Activated naive CD4-positive, alpha-beta T cell treated with anti-CD3 and anti-CD28 coated beads, Interleukin-2, amount 50 U/mL, for 16 hours (primary cell): ENCODE measurements at places on chromosomes 2 and 18.

DNA sequence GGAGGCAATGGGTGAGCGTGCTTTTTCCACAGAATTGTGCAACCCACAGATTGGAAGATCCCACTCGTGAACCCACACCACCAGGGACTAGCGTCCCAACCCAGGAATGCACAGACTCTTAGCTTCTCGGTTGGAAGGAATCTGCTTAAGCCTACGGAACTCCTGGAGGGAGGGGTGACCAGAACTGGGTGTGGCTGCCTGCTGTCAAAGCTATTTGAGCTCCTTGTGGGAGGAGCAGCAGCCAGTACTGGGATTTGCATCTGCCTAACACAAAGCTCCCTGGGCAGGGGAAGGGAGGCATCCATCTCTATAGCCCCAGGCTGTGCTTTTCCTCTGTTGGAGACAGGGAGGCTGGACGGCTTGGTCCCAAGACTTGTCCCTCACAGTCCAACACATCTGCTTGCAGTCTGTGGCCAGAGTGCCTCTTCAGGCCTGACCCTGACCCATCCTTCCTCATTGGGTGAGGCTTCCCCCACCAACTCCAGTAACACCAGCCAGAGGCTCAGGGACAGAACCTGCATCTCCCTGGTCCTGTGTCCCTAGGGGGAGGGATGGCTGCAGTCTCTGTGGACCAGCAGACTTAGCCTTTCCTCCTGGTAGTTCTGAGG lies 27.9 kb downstream of the HNMT start:
- DNase-seq, result no peak

DNA sequence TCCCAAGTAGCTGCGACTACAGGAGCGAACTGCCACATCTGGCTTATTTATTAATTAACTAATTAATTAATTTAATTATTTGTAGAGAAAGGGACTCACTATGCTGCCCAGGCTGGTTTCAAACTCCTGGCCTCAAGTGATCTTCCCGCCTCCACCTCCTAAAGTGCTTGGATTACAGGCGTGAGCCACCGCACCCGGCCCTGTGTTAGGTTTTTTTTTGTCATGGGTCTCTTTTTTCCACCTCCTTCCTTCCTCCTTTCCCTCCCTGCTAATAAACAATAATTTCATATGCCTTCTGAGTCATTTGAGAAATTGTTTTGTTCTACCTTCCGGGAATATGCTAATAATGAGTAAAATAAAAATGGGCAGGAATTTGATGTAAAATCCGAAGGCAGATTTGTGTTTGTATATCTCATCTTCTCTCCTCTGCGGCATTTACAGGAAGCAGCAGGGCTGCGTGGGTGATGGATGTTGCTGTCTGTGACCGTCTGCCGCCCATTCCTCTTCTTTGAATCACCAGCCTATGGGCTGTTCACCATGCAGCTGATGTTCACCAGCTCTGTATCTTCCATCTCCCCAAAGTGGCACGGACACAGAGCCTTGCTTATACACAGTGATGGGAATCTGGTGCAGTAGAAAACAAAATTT lies 89.9 kb downstream of the ACSL3 start:
- DNase-seq, result no peak

DNA sequence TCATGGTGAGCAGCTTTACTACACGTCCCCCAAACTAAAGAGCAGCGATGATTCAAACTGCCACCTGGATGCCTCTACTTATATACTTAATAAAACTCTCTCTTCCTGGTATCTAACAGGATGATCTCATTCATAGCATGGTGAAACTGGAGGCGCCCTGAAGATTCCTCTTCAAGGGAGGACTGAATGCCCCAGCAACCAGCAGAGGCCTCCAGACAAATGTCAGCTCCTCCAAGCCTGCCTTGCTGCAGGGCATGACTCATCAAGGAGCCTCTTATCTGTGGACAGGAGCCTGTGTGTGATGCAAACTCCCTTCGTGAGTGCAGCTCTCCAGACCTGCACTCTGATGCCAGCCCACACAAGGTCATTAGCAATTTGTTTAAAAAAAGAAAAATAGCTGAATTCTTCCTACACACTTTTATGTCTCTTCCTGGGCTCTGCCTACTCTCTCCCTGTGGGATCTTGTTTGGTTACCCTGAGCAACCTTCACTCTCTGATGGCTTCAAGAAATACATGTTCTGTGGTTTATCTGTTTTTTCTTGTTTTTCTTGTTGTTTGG lies 30.2 kb downstream of the LONRF2 start:
- no peak for DNase-seq

DNA sequence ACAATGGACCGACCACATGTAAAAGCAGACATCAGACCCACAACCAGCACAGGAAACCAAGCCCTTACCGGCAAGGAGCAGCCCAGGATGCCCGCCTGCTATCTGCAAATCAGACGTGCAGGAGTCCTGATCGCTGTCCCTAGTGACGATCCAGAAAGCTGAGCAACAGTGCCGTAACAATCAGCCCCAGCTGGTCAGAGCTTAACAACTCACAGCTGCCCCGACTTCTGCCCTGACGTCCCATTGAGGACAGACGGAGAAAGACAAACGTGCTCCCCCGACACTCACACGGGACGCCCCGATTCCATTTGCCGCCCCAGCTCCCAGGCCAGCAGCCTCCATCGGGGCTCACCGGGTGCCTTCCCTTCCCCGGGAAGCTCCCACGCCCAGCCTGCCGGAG lies 39.8 kb upstream of the PXDN start:
- DNase-seq, result no peak

GRCh38 chr2:85012855-85013254 lies 41.9 kb downstream of the KCMF1 start:
- no peak for DNase-seq

DNA sequence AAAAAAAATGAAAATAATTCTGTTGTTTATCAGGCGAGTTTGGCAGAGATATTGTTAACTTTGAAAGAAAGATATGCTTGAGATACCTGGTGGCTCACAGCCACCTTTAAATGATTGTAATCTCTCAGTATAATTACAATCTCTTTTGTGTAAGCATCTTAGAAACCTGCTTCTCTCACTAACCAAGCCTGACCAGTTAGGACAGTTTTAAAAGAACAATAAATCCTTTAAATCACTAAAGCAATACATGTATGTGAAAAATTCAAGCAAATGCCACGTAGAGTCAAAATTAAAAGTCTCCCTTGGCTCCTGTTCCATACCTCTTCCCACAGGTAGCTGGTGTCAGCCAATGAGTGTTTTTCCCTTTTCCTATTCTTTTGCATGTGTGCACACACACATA lies 15.7 kb upstream of the SGPP2 start:
- DNase-seq, result no peak

DNA sequence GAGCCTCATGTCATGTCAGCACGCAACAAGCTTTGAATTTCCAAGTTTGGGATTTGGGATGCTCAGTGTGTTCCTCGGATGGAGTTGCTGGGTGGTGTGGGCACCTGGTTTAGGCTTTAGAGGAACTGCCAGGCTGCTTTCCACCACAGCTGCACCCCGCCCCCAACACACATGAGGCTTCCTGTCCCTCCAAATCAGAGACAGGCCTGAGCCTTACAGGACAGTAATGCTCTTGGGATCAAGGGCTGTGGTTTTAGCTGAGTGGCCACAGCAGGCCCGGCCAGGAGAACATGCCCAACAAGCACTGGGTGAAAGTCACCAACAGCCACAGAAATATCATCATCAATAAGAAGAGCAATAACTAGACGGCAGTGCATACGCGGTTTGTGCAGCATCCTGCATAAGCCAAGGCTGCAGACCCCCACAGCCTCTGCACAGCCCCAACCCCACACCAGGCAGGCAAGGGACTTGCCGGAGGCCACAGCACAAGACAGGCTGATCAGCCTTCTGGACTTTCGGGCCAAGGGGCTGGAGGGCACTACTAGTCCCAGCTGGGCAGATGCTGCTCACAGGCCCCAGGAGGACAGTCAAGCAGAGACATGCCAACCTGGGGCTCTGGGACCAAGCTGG lies 29.7 kb upstream of the GPC1 start:
- DNase-seq, result no peak

GRCh38 chr2:129689653-129690448 lies 289.6 kb upstream of the RAB6C start:
- DNase-seq, result no peak

DNA sequence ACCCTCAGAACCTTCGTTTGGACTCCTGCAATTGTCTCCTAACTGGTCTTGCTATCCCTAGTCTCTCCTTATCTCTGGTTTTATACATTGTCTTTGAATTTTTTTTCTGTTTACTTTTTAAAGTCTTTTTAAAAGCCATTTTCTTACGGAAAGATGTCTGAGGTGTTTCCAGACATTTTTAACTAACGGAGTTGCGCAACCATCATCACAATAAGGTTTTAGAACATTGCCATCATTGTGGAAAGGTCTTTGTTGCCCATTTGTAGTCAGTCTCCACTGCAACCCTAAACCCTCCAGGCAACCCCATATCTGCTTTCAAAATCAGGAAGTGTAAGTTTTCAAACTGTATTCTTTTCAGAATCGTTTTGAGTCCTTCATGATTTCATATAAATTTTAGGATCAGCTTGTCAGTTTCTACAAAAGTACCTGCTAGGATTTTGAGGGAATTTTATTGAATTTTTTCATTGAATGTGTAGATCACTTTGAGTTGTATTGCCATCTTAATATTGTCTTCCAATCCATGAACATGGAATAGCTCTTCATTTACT lies 46.3 kb downstream of the ANKRD12 start:
- no peak for DNase-seq

DNA sequence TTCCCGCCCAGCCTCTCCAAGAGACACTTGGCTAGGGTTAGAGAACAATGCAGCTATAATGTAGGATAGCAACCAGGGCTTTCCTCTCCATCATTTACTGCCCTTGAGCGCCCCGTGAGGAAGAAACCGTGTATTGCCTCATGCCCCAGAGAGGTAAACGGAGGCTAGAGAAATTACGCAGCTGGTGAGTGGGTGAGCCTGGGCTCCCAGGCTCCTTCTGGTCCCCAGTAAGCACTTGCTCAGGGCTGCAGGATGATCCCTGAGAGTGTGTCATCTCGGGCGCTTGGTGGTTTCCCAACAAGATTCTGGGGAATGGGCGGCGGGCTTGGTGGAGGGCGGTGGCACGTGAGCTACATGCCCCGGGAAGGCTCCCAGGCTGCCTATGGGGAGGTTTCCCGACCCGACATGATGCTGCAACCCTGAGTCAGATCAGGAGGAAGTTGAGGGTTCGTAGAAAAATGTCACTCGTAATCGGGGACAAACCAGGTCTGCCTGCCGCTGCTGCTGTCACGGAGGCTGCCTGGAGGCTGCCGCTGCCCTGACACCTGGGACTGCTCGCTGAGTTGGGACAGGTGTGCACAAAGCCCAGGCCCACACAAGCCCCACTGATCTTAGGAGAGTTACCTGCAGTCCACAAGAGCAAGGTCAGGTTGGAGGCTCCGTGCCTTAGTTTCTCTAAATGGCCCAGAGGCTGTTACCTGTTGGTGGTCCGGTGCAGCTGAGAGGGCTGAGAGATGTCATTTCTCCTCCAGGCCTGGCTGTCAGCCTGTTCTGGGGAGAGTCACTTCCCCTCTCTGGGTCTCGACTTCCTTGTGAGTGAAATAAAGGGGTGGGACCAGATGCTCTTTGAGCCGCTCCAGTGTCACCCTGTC lies at the start of gene GPR55:
Gene GPR55, minus strand, starts transcription at position 773 of the 872 bp plus-strand sequence. CDS start 14,280 bp downstream, outside the sequence.
- DNase-seq, result peak; percentile 64

GRCh38 chr18:32425466-32425865 lies 45.2 kb downstream of the GAREM1 start:
- DNase-seq, result no peak

- DNase-seq, result no peak
Observed at GRCh38 chr18:63154350-63155152, 165.0 kb downstream of the BCL2 start.

DNA sequence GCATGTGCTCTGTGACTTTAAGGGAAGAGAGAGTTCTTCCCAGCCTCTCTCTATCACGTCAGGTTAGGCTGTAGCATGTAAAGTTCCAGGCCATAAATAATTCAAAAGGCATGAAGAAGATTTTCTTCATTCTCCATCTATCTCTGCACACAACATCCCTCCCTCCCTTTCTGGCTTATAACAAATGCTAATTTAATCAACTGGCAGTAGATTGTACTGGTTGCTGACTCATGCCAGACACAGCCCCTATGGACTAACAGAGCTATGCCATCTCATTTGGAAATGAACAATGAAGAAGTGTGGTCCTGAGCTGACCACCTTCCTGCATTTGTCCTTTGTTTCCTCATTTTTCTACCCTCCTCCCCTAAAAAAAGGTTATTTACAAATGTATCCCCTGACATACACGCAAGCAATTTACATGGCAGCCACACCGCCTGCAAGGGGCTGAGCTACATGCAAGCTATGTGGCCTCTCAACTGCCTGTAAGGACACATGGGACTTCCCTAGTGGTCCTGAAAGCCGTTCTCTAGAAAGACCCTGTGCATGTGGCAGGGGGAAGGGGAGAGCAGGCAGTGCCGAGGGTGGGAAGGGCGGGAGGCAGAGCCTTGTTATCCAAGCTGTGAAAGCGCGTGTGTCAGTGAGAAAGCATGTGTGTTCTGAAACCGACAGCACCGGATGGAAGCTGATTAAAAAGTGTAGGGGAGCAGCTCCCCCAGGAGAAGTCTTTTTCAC lies 90.9 kb upstream of the KLF7 start:
- no peak for DNase-seq

DNA sequence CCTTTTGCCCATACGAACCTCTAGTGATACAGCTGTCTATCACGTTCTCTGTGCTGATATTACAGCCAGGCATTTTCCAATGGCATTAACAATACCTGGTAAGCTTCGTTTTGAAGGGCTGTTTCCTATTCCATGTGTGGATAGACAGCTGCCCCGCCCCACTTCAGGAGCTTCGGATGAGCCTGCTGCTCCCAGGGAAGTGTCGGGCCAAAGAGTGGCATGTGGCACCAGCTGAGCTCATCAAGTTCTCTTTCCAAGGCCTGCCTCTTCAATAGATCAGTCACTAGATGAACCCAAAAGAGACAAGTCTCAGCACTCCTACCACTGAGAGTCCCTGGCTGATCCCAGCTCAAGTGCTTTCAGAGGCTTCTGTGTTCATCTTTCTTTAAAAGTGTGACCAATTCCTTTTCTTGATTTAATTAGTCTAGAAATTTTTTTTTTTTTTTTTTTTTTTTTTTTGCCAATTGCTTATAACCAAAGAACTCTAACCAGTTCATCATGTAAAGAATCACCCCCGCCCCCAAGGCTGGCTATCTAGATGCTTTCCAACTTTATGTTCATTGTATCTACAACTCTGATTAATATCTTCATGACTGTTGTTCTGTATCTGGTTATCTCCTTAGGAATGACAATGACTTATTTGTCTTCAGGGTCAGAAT lies 46.6 kb downstream of the HDAC4 start:
- no peak for DNase-seq

DNA sequence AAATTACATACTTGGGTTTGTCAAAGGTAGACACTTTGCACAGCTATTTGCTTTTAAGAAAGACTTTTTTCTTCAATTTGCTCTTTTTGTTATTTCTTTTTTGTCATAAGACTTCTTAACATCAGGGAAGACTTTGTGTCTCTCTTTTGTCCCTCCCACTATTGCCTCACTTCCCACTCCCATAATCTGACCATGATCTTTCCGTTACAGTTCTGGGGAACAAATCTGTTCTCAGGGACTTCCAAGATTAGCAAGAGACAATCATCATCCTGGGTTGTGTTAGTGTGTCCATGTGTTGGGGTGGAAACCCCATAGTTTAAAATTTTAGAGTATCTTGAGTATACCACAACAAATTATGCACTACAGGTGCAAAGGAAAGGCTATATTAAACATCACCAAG lies 75.3 kb downstream of the REV1 start:
- no peak for DNase-seq
